Regular cardiac myocyte (primary cell): ENCODE measurements at places on chromosomes 7 and 10. TPM values are rescaled to one million over a fixed set of nuclear protein-coding genes. Genes with fewer than 3 reads are reported as not detected.

The CUZD1 gene
- 0.28 and 0.38 TPM in 2 replicates for total RNA-seq

The SH2D4B gene
- under 0.01 TPM in 2 replicates for total RNA-seq

The RASSF4 gene
- 6.1 and 20.6 TPM in 2 replicates for total RNA-seq

The GIMAP2 gene
- 1.2 and 2.5 TPM in 2 replicates for total RNA-seq

The STEAP2 gene
- 9.2 and 36.9 TPM in 2 replicates for total RNA-seq

The SCART1 gene
- total RNA-seq, result 0.77 and 1.1 TPM in 2 replicates

The SMIM30 gene
- total RNA-seq, result 56.7 and 61.9 TPM in 2 replicates
